NCI-H1930 (cell line): ENCODE measurements at places on chromosomes 5 and 9.

- no peak for DNase-seq
Observed at GRCh38 chr5:172548311-172548731, 92.7 kb upstream of the NEURL1B start.

- DNase-seq: no peak
Observed at GRCh38 chr5:153938191-153938842, 100.4 kb downstream of the FAM114A2 start.

GRCh38 chr5:662751-663435, 30.3 kb downstream of the TPPP start:
- DNase-seq: no peak

GRCh38 chr9:84343111-84343521, 2.6 kb upstream of the SLC28A3 start:
- DNase-seq: no peak

GRCh38 chr5:142971303-142972013, 201.3 kb downstream of the ARHGAP26 start:
- DNase-seq: no peak

- no peak for DNase-seq
Observed at GRCh38 chr5:110105692-110106091, 416.0 kb downstream of the MAN2A1 start.
